ENCODE measurements at places on chromosomes 13 and 19. TPM values are rescaled to one million over a fixed set of nuclear protein-coding genes. Genes with fewer than 3 reads are reported as not detected.

Gene ZNF792
- total RNA-seq: 4.2 TPM

Gene IGFL1
- total RNA-seq: not detected

Gene LRRC63
- not detected for total RNA-seq

Gene KIR2DL3
- total RNA-seq: not detected

Gene FXYD1
- total RNA-seq: 409 TPM

Gene PSG3
- total RNA-seq: not detected

Gene ZNF534
- not detected for total RNA-seq

Gene FARP1
- 10.0 TPM for total RNA-seq

Gene S1PR4
- 0.40 TPM for total RNA-seq

Gene KIR3DL2
- not detected for total RNA-seq

Data from psoas muscle (tissue), 8 donors.